ENCODE measurements at places on chromosomes 12 and 14.
A peak's percentile ranks its signal among the peaks of the same experiment; 100 is the strongest.

DNA sequence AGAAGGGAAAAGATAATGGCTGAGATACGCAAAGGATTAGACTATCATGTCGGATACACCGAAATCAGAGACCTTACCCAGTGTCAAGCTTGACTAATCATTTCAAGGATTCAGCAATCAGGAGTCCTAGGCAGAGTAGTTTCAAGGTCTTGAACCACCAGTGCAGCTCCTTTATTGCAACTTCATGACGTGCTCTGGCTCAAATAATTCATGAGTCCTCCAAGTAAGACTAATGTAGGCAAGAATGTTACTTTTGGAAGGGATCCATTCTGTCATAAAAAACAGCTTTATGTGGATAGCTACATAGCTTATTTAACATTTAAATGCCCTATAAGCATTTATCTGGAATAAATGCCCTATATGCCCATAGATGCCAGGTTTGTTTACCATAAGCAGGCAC lies 123.2 kb downstream of the LMO3 start:
- no peak for DNase-seq

DNA sequence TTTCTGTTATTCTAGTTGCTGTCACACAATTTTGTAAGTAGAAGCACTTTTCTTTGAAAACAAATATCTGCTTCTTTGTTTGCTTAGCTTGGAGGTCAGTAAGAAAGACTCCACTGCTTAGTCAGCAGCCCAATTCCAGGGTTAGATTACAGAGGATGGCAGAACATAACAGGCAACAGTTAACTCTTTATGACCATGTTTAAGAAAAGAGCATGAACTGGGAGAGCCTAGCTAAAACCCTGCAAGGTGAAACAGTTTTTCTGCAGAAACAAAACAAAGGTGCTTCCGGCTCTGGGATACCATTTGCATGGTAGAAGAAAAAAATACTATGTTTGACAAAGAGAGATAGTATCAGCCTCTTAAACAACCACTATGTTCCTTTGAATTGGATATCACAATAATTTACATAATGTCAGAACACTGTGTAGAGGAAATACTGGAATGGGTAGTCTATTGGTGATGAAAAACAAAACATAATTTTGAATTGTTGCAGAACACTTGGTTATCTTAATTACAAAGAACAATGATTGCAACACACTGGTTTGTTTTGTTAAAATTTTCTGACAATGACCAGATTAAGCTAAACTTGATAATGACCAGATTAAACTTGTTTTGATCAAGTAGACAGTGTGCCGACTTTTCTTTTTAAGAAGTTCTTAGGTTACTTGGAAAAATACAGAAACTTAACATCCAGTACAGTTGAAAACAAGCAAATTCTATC lies 22.4 kb upstream of the PPM1H start:
- no peak for DNase-seq

- no peak for DNase-seq
Observed at GRCh38 chr14:47674148-47674542, 1.3 kb downstream of the MDGA2 start.

GRCh38 chr14:86141966-86142365 lies 612.0 kb downstream of the FLRT2 start:
- no peak for DNase-seq

GRCh38 chr12:5796171-5796958 lies 148.7 kb downstream of the ANO2 start:
- DNase-seq = no peak

- no peak for DNase-seq
Observed at GRCh38 chr12:75890141-75890540, 141.4 kb downstream of the PHLDA1 start.

GRCh38 chr12:21379218-21379617 lies 6.5 kb downstream of the IAPP start:
- no peak for DNase-seq

DNA sequence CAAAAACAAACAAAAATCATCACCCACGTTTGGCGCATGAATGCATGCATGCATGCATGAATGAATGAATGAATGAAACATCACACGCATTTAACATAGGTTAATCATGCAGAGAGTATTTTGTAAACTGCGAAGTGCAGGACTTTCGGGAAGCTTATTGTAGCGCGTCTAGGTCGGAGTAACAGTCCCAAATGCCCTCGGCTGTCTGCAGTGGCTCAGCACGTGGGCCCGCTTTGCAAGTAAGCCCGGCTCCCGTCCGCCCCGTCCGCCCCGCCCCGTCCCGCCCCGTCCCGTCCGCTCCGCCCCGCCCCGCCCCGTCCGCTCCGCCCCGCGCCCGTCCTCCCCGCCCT lies 263 bp upstream of the IFT81 start:
- no peak for DNase-seq

- DNase-seq = no peak
Observed at GRCh38 chr12:64175254-64175945, 46.7 kb downstream of the KICS2 start.

DNA sequence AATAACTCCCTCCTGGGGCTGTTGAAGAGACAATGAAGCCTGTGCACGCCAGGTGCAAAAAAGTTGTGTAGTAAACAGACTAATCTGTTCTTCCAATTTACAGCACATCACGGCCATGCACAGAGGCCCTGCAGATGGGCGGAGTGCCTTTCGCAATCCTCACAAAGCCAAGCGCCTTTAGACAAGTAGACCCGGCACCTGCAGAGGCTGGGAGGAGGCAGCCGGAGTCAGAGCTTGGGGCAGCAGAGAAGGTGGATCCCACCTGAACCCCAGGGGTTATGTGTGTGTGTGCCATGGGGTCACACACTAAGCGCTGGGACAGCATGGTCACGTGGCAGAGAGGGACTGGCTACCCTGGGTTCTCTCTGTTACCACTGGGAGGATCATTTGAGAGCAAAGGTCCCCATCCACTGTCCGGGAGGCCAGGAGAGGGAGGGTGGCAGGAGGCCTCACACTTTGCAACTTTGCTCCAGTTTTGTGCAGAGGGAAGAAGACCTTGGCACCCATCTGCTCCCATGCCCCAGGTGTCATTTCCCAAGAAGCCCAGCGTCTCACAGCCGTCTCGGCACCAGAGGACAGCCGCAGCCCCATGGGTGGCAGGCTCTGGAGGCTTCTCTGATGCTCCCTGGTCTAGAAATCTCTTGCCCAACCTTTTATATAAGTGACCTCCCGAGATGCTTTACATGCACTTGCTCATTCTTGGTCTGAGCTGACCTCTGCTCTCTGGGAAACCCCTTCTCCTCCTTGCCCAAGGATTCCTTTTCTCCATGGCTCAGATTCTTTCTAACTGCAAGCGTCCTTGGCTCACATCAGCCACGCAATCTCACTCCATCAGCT lies 80.0 kb upstream of the DICER1 start:
- no peak for DNase-seq

DNA sequence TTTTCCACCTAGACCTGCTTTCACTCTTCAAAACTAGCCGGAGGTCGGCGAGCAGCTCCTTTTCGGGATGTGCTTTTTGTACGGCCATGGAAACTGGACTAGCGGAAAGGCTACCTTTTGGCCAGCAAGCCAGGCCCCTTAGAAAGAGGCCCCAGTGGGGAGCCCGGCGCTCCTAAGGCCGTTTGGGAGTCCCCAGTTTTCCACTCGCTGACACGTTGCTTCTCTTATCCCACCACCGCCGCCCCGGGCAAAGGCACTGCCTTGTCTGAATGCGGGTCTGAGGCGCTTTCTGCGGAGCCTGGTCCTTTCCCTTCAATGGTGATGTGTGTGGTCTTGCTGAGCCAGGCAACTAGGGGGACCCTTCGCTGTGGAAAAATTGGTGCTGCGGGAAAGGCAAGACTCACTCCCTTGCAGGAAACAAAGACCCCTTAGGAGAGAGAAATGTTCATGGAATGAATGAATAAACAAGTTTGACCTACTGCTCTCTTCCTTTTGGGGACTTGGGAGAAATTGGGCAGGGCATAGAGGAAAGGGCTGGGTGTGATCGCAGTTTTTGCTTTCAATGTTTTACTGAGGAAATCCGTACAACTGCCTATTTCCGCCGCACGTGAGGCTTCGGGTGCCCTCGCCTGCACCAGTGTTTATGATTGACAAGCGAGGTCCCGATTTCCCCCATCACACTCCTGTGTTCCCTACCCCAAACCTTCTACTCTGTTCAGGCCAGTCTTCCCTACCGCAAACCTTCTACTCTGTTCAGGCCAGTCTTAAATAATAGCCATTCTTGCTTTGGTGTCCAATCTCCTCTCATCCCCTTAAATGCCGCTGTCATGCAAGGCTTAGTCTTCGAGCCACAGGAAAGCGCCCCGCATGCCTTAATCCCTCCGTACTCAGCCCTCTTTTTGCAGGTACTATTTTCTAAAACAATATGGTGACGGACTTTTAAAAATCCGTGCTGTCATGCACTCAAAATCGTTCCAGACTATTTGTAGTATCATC lies 1.0 kb upstream of the SLC38A2 start:
- DNase-seq = peak; percentile 25

GRCh38 chr12:102051431-102051965 lies 10.3 kb downstream of the WASHC3 start:
- DNase-seq = no peak

GRCh38 chr12:132566516-132567131 lies 43.8 kb downstream of the LRCOL1 start:
- no peak for DNase-seq

DNA sequence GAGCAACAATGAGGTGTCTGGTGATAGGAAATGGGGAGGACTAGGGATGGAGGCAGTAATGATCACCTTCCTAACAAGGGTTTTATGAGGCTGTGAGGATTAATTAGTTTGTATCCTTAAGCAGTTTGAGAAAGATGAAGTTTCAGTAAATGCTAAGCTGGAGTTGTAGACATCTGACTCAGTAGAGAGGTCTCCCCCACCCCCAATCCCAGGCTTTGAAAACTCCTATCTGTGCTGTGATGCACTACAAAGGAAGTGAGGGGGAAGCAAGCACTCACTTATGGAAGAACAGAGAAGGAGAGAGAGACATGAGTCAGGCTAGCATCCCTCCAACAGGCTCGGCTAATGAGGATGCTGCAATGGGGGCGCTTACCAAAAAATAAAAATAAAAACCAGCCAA lies 5.5 kb upstream of the BCL11B start:
- DNase-seq = no peak

- no peak for DNase-seq
Observed at GRCh38 chr12:74816398-74817175, 279.0 kb downstream of the ATXN7L3B start.

GRCh38 chr14:94056579-94057308 lies 24.3 kb downstream of the DDX24 start:
- DNase-seq = no peak

DNA sequence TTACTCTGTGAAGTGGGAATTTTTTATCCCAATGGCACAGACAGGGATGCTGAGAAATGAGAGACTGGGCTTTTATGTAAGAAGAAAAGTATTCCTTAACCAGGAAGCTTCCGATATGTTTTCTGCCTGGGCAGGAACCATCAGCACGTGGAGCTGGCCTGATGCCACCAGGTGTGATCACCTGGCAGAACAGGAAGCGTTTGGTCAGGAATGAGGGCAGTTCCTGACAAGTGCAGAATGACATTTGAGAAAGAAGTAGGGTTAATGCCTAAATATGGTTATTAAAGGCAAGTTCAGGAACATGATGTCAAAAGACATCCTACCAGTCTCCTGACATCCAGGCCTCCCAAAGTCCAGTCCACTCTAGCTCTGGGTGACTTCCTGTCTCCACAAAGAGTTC lies 210.3 kb downstream of the NUAK1 start:
- DNase-seq = no peak

- DNase-seq = no peak
Observed at GRCh38 chr14:101025131-101025530, 121.6 kb upstream of the RTL1 start.

DNA sequence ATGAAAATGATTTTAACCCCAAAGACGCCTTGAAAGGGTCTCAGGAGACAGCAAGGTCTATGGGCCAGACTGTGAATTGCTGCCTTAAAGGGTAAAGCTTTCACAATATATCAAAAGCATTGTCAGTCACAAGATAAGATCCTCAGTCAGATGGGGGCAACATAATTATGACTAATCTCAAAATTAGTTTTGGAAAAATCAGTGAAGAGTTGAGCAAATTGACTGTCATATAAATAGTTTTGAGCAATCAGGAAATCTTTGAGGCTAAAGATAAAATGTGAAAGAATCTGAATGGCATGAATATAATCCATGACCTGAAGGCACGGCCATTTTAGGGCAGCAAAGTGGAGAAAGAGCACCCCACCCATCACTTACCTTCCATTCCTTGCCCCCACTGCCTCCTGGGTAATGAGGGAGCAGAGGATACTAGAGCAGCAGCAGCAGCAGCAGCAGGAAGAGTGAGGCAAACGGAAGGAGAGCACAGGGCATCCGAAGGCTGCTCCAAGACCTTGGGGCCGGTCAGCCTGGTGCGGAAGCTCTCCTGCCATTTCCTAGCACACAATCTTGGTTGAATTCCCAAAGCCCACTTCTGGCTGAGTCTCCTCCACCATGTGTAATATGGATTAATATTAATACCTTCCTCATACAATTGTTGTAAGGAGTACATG lies 7.0 kb downstream of the STON2 start:
- no peak for DNase-seq

DNA sequence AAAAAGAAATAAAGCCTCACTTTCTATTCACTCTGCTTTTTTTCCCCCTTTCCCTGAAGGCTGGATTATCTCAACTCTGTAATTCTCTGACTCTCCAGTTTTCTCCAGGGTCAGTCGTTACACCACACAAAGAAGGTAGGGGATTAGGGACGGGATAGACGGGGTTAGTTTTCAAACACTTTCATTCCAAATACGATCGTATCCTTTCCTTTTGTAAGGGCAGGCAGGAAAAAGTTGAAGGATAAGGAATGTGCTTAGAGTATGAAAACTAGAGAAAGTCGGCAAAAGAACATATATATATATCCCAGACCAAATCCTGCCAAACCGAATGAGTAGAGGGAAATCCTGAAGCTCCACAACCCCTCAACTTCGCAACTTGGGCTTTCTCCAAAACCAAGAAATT lies 581 bp upstream of the ESYT1 start:
- DNase-seq = no peak

GRCh38 chr12:29283969-29284700 lies 96.8 kb downstream of the ERGIC2 start:
- no peak for DNase-seq

GRCh38 chr12:6052940-6053329 lies 71.5 kb downstream of the VWF start:
- no peak for DNase-seq

- peak; percentile 86 for DNase-seq
Observed at GRCh38 chr12:54324617-54325441, at the start of gene COPZ1. Gene COPZ1, plus strand, starts transcription at chr12:54325131. Its CDS starts 33 bp downstream, at chr12:54325164.

- no peak for DNase-seq
Observed at GRCh38 chr12:128793701-128794100, 30.1 kb downstream of the SLC15A4 start.

GRCh38 chr12:27709932-27710591 lies 570 bp upstream of the MRPS35 start:
- no peak for DNase-seq

- no peak for DNase-seq
Observed at GRCh38 chr14:31560759-31561154, 447 bp upstream of the NUBPL start.

GRCh38 chr12:27541031-27541719 lies 17.2 kb downstream of the PPFIBP1 start:
- DNase-seq = no peak

All from T-helper 9 cell (primary cell).